Muscle of arm (tissue), 14 donors: ENCODE measurements at places on chromosomes 5 and 9. TPM values are rescaled to one million over a fixed set of nuclear protein-coding genes. Genes with fewer than 3 reads are reported as not detected.

The PGGT1B gene
- polyA plus RNA-seq: 26.3 TPM

DNA sequence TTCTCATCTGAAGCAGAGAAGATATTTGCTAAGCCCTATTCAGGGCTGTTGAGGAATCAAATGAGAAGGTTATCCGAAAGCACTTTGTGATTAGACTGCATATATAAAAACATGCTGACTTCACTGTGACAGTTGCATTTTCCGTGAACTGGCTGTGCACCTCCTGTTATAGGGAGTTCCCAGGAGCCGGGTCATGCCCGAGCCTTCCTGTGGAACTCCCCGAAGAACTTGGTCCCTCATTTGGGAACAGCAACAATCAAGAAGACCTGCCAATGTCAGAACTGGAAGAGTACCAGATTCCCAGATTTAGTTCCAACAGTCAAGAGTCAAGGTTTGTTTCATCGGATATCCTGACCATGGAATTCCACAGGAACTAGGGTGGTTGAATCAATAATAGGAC is 130.4 kb upstream of the RAI14 start:
- DNase-seq: no peak

DNA sequence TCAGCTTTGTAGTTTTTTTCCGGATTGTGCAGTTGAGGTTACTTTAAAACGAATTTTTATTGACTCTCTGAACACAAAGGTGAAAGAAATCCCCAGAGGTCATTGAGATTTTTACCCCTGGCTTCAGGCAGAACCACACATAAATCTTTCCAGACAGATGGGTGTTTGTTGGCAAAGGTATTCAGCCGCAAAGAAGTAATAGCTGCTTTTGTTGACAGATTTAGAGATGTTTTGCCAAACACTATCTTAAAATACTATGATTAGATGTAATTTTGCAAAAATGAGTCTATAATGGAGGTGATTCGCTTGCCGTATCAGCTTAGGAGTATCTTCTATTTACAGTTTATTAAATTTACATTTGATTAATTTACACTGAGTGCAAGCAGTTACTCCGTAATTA is 418.3 kb upstream of the CLINT1 start:
- DNase-seq: no peak

DNA sequence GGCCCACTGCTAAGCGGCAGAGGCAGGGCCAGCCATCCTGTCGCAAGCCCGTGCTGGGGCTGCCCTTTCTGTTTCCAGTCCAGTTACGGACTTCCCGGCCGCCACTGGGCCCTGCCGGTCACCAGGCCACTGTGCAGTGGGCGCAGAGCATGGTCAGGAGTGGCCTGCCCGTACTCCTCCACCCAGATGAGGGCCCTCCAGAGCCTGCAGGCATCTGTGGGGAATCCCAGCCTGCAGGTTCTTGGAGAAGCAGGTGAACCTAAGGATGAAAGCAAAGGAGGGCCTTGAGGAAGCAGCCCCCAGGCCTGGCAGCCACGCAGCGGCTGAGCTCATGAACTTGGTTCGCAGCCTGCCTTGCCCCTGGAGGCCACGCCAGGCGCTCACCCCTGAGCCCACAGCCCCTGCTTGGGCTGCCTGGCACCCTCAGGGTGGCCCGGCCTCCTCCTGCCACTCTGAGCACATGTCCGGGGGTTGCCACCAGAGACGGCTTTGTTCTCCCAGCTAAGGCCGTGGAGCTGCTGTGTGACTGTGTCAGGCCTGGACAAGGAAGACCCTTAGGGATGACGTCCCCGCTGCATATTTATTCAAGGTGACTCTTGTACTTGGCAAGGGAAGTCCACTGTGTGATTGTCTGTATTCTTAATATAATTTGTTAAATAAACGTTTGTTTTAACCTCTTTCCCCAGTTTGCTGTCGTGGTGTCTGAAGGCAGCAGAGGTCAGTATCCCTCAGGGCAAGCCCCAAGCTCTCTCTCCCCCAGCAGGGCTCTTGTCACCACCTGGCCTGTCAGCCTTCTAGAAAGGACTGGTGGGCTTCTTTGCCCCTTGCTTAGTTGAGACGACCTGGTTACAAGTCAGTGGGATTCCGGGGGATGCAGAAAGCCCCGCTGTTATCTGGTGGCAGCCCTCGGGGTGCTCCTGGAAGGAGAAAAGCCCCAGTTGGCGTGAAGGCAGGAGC is 107.1 kb upstream of the LMX1B start:
- DNase-seq: no peak

- no peak for DNase-seq
These were observed 86.1 kb upstream of the SLC1A1 start for GRCh38 chr9:4404156-4404555.

The CBY3 gene
- polyA plus RNA-seq: not detected

- DNase-seq: no peak
These were observed 17.4 kb upstream of the TRPC7 start for GRCh38 chr5:136382791-136383190.

- no peak for DNase-seq
These were observed 53.6 kb downstream of the WNK2 start for GRCh38 chr9:93237540-93237939.

DNA sequence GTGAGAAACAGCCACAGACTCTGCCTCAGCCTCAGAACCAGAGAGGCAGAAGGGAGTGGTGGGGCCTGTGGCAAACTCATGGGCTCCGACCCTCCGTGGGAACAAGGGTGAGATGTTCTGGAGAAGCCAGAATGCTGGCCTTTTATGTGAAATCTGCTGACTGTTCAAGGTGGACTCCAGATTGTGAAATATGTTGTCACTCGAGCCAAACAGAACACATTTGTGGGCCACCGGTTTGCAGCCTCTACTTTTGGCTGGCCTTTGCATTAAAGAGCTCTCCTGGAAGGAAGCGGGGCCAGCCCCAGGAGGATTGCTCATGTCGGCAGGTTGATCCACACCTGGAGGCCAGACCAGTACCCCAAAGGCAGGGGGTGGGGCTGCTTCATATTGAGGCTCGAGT is 62.4 kb downstream of the ERGIC1 start:
- no peak for DNase-seq

DNA sequence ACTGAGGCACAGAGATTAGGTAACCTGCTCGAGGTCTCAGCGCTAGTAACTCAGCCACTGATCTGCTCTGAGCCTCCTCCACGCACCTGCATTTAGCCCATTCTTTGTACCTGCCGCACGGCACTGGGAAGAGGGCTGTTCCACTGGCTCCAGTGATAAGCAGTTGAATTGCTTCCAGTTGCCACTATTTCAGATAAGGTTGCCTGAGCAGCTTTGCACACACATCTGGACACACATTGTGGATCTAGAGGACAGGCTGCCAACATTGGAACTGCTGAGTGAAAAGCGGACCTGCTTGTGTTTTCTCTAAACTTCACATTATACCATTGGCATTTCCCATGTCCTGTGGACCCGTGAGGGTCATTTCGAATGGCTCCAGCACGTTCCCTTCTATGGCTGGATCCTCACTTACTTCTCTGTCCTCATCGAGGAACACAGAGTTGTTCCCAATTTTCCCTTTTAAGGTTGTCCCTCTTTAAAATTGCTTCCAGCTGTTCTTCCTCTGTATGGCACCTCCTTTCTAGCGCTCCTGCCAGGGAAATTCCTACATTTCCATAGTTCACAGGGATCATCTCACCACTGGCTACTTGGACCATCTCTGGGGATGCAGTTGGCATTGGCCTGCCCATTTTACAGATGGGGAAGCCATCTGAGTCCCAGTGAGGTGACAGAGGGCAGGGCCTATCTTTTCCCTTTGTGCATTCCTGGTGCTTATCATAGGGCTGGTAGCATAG is 45.9 kb upstream of the RPL26L1 start:
- DNase-seq: no peak

The JAKMIP2 gene
- 2.3 TPM for polyA plus RNA-seq

The NEURL1B gene
- 33.1 TPM for polyA plus RNA-seq

The KIAA1958 gene
- 4.9 TPM for polyA plus RNA-seq

DNA sequence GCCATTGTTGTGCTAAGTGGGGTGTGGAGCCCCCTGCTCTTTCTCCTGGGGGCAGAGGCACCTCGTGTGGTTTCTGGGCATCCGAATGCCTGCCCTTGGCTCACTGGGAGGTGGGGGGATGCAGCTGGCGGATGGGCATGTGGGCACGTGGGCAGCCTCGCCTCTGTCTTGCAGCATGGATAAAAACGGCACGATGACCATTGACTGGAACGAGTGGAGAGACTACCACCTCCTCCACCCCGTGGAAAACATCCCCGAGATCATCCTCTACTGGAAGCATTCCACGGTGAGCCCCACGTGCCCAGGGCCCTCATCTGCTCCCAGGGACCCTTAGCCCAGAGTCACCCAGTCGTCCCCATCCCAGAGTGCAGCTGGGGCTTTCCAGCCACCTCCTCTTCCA is 25.3 kb downstream of the PTGES2 start:
- DNase-seq: no peak

GRCh38 chr9:91920630-91921350 is 29.2 kb downstream of the ROR2 start:
- DNase-seq: no peak

The GPR21 gene
- 0.14 TPM for polyA plus RNA-seq

GRCh38 chr9:21753523-21753922 is 48.9 kb upstream of the MTAP start:
- no peak for DNase-seq

DNA sequence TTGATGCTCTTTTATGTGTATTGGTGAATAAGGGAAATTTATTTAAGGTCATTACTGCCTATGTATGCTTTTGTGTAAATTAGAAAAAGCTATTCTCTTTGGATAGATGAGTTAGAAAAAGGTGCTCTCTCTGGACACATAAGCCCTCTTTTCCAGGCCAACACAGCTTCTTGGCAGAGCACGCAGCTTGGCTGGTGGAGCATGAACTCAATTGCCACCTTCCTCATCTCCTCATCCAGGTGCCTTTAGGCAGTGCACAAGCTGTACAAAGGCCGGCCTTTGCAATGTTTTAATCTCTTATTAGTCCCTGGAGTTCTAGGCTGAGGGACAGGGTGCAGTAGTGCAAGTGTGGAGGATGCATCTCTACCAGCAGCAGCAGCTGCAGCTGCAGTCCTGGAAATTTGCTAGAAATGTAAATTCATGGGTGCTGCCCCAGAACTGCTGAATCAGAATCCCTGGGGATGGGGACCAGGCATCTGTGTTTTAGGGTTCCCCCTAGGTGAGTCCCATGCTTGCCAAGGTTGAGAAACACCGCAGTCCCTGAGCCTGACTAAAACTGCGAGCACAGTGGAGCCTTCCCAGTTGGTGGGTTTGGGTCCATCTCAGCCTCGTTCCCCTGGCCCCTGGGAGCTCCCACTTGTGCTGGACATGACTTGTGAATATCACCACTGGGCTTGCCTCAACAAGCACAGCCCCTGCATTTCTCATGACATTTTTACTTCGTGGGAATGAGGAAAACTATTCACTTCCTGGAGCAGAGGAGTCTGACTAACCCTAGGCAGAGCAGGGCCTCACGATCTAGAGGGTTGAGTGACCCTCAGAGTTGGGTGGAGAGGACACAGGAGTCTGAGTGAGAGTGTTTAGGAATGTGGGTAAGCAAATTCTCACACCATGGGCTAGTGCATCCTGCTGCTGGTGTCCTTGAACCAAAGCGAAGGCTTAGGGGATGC is 272.3 kb downstream of the ZSWIM6 start:
- no peak for DNase-seq

DNA sequence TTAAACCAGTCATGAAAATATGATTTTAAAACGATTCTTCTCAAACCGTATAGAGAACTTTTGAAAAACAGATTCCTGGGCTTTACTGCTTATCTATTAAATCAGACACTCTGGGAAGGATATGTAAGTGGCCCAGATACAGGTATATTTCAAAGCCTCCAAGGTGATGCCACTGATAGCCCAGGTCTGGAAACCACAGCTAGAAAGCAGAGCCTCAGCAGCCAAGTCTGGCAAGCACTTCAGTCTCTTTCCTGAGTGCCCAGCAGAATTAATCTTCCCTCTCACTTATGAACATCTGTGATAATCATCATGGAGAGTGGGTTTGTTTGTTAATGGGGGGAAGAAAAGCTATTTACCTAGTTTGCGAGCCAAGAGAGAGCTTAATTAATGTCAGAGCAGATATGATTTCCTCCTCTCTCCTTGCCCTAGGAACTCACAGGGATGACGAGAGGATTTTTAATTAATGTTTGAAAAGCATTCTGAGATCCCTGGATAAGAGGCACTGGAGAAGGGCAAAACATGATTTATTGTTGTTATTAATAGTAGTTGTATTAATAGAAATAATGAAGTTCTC is 368.4 kb downstream of the TLE1 start:
- no peak for DNase-seq

The SUSD1 gene
- 14.6 TPM for polyA plus RNA-seq

DNA sequence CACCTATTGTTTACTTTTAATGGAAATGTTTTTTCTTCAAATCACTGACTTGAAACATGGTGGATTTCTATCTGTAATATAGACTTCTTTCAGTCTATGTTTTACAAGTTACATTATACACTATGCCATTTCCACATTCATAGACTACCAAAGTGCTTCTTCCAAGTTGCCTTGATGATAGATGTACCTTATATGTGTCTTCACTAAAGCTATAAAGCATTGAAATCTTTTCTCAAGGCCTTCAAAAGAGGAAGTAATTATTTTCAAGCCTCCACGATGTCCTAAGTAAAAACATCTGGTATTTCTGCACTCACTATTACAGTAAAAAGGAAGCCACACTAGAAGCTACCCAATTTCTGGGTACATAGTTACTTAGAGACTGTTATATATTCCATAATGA is 113.3 kb downstream of the FGF10 start:
- no peak for DNase-seq

The TAF11L5 gene
- not detected for polyA plus RNA-seq

GRCh38 chr9:24824607-24825006 is 278.9 kb upstream of the IZUMO3 start:
- no peak for DNase-seq

DNA sequence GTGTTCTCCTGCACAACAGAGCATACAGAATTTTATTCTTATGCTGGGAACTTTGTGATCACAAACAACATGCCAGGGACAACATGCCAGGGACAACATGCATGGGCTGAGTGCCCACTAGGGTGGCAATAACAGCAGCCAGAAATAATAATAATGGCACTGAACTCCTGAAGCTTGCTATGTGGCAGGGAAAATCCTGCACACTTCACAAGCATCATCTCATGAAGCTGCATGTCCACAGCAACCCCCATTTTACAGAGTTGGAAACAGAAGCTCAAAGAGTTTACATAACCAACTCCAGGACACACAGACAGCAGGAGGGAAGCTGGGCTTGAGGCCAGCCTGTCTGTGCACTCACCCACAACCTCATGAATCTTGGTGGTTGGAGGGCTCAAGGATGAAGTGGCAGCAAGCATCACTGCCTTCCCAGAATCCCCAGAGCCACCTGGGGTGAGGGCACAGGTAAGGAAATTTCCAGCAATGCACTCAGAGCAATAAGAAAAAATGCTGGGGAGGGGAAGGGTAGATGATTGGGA is 111.4 kb downstream of the GABBR2 start:
- DNase-seq: no peak

- peak; percentile 80 for DNase-seq
These were observed 32.4 kb downstream of the PCDHGC5 start for GRCh38 chr5:141521244-141521781.
